ENCODE measurements at places on chromosomes 1 and 21.

GRCh38 chr1:236282425-236282716 is 613 bp upstream of the ERO1B start:
- no peak for DNase-seq

GRCh38 chr1:175493321-175494010 is 249.9 kb downstream of the TNR start:
- no peak for DNase-seq

DNA sequence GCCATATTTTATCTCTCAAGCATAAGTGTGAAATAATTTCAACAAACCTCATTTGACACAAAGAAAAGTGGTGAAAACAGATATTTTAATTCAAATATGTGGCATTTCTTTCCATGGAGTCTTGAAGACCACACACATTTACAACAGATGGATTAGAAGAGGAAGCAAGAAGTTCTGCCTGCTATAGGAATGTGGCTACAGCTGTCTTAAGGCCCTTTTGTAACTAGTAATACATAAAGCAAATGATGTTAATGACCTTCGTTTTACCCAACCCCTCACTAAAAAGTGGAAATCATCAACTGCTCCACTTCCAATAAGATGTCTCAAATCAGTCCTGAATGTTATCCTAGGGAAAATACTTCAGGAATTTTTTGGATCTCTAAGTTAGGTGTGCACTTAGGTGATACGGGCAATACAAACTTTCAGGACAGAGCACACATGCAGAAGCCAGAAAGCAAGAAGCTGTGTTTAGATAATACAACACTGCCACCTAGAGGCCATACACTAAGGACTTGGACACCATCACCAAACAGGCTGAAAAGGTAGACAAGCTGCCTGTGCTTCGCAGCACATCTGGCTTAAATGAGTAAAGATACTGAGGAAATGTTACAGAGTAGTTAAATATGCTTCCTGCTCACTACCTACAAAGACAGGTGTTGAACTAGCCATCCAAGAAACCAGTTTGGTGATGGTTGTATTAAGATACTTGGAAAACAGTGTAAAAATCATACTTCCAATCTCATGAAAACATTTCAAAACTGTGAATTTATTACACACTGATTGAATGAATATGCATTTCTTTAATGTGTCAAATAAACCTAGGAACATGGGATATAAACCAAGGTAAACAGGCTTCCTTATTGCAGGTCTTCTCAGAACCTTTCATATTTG is 24.4 kb downstream of the RRAGC start:
- DNase-seq = peak; percentile 89

GRCh38 chr1:205921570-205921909 is 21.7 kb downstream of the SLC26A9 start:
- no peak for DNase-seq

- DNase-seq = no peak
Observed at GRCh38 chr21:44892095-44892494, 18.6 kb upstream of the PTTG1IP start.

- DNase-seq = no peak
Observed at GRCh38 chr1:35571263-35571662, 1.9 kb upstream of the TFAP2E start.

DNA sequence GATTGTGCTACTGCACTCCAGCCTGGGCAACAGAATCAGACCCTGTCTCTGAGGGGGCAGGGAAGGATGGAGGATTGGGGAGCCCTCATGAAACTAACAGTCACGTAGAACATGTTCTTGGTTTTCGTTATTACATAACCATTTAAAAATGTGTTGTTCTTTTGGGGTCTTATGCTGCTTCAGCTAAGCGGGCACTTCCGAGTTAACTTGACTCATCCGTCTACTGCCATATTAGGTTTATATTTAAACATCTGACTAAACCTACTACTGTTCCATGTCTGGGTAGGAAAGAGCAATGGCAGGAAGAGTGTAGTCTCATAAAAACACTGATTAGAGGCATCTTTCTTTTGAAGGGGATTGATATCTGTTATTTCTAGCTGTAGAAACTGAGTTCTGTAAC is 59.5 kb upstream of the BMP8A start:
- no peak for DNase-seq

- DNase-seq = no peak
Observed at GRCh38 chr1:157044326-157044725, 1.2 kb downstream of the ARHGEF11 start.

GRCh38 chr21:34874684-34875513 is 174.2 kb downstream of the RUNX1 start:
- no peak for DNase-seq

- DNase-seq = no peak
Observed at GRCh38 chr1:216739793-216740192, 16.6 kb upstream of the ESRRG start.

DNA sequence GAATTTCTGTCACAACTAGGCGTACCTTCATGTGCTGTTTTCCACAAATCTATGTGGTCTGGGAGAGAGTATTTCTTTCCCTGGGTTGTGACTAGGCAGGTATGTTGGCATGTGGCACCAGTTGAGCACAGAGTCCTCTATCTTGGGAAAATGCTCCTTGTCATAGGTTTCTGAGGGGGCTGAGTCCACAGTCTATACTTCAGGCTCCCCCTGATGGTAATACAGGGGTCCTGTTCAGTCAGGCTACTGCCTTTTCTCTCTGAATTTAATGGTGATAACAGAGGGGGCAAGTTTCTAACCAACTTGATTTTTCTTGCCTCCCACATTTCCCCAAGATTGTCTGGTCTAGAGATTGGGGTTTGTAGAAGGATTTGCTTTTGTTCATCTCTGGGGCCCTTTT is 35.8 kb downstream of the VANGL1 start:
- no peak for DNase-seq

DNA sequence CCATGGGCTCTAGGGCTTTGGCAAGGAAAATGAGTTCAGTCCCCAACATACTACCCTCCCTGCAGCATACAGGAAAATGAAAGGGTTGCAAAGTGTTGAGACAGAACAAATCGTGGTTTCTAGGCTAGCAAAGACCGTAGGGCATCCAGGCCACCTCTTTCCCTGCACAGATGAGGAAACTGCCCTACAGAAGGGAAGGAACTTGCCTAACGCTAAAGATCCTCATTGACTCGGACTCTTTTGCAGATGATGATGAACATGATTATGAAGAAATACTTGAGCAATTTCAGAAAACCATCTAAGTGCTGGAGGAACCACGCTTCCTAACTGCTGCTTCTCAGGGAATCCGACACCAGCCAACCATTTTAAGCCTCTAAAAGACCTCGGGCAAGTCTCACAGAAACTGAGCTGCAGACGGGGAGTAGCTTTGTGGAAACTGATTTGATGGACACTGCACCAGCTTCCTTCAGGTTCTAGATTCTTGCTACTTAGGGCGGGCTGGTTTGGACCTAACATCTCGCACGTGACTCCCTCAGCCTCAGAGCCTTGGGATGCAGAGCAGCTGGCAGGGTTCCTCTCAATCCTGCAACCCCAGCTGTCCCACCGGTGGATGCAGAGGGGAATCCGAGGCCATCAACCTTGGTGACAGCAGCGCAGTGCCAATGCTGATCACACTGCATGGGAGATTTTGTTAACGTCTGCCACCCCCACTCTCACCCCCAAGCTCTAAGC is 13.4 kb downstream of the THEMIS2 start:
- DNase-seq = peak; percentile 26

DNA sequence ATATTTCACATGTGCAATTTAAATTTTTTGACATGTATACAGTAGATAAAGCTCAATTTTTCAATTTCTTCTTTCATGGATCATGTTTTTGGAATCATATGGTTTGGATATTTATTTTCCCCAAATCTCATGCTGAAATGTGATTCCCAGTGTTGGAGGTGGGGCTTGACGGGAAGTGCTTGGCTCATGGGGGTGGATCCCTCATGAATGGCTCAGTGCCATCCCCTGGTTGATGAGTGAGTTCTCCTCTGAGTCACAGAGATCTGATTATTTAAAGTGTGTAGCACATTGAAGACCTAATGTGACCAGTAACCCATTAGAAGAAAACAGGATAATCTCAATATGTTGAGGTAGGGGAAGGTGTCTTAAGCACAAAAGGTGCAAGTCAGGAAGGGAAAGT is 9.1 kb upstream of the IFI16 start:
- peak; percentile 91 for DNase-seq

- DNase-seq = no peak
Observed at GRCh38 chr1:21126324-21126723, 50.4 kb downstream of the EIF4G3 start.

GRCh38 chr1:94143173-94143808 is 22.3 kb upstream of the ABCA4 start:
- no peak for DNase-seq

DNA sequence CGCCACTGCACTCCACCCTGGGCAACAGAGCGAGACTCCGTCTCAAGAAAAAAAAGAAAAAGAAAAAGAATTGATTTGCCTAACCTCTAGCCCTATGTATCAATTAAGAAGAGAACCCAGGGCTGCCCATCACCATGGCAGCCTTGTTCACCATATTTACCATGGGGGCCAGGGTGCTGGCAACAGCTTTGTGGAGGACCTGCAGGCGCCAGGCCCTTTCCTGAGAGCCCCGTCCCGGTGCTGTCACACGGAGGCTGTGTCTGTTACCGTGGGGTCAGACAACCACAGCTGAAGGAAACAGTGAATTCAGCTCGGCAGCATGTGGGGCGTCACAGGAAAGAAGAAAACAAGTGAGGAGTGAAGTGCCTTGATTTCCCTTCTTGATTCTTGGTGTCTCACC is 6.5 kb upstream of the NBL1 start:
- DNase-seq = no peak

DNA sequence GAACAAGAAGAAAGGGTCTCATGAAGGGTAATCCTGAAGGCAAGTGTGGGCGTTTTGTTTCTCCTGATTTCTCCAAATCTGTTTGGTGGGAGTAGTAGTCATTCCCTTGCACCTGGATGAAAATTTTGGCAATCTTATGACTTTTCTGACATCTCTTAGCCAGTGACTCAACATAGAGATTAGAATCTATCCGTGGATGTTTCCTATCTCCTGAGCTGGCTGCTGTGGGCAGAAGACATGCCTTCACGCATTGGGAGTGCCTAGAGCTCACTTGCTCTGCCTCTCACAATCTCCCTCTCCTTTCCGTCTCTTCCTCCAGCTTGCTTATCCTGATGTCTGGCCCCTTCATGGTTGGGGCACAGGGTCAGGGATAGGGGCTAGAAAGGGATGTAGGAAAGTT is 174.2 kb upstream of the NFIA start:
- DNase-seq = no peak

DNA sequence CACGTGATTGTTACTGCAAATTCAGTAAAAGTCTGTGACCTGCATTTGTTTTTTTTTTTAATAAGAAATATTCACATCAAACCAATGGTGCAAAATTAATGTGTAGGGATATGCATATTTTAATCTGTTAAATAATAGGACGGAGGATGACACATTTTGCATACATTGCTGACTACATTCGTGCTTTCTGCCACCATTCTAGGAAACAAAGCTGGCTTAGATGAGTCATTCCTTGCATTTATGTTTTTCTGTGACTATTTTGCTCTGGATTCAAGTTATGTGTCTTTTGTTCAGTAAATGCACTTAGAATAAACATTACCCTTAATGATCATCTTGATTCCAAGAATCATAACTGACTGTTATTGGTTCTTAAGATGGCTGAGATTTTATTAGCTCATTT is 23.9 kb upstream of the CYYR1 start:
- DNase-seq = no peak

- DNase-seq = no peak
Observed at GRCh38 chr1:111965781-111966443, 23.6 kb downstream of the KCND3 start.

GRCh38 chr1:95311014-95311413 is 77.0 kb downstream of the RWDD3 start:
- no peak for DNase-seq

GRCh38 chr1:8118031-8118451 is 91.9 kb upstream of the ERRFI1 start:
- no peak for DNase-seq

DNA sequence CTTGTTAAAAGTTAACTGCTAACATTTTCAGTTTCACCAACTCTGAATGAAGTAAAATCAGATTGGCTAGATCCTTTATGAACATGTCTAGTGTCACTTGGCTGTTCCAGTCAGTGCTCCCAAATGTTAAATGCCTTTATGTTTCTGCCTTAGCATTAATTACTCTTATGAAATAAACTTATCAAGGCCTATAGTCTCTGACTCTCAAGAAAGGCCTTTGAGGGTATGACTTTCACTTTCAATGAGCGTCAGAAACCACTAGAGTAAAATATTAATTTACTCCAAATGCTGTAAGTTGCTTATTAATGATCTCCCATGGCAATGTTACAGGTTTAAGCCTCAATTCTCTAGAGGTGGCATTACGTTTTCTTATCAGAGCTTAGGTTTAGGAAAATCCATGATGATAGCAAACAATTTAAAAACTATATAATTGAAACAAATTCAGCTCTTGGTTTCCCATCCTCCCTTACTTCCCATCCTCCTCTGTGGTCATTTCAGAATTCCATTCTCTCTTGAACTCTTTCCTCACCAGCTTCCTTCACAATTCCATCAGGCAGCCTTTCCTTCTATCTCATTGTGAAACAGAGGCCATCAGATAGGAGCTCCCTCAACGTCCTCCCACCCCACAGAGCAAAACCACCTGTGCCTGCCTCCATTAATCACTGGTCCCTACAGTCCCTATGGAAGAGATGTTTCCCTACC is 108.6 kb upstream of the COP1 start:
- DNase-seq = no peak

- peak; percentile 54 for DNase-seq
Observed at GRCh38 chr1:61157468-61157987, 75.2 kb downstream of the NFIA start.

DNA sequence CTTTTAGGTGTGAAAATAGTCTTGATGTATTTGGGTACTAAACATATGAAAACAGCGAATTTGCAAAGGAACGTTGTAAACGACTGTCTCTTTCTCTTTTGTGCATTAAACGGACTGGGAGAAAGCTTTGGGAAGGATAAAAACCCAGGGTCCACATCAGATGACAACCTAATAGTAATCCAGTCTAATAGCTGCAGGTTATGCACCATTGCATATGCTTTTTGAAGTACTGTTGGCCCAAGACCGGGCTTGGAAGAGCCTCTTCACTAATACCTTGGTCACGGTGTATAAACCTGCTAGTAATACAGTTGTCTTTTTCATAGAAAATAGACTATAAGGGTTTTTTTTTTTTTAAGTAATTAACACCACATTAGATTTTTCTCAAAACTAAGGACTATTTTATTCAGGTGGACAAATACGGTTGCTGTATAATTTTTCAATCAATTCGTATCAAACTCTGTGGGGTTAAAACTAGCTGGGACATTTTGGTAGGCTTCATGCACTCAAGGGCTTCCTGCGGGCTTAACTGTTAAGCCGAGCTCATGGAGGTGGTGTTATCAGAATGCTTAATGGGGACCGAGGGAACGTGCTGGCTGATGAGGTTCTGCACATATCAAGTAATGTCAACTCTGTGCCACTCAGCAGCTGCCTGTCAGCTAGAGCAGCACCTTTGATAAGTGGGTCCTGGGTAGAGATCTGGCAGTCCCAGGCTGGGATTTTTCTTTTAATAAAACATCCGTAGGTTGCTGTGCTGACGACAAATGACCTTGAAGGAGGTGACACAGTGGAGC is 2.1 kb downstream of the RYR2 start:
- no peak for DNase-seq

DNA sequence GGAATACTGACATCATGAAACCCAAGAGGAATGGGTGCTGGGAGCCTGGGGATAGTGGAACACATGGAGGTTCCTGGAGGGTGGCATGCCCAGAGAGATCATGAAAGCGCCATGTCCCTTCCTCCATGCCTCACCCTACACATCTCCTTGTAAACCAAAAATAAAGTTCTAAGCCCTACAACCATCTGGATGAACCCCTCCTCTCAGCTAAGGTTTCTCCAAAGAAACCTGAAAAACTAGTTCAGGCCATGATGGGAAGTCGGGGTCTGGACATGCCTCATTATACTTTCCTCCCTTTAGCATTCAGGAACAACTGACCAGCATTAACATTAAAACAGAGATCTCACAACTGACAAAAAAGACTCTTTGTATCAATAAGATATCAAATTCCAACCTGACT is 68.5 kb downstream of the ACBD6 start:
- DNase-seq = no peak
